ENCODE measurements at places on chromosomes 3 and 15.

DNA sequence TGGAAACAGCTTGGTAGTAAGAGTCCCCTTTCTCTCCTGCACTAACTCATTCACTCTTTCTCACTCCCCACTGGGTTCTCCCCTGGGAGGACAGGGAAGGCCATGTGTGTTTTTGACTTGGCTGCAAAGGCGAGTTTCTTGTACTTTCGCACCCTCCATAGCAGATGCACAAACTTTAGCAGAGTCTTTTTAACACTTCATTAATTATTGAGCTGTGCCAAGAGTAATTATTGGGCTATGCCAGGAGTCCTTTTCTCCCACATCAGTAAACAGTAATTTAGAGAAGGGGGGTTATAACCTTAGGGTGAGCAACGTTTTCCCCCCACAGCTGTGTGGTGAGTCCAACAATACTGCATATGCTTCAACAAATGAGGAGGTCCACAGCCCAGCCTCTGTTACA lies 224.4 kb upstream of the ATP11B start:
- DNase-seq, result no peak

DNA sequence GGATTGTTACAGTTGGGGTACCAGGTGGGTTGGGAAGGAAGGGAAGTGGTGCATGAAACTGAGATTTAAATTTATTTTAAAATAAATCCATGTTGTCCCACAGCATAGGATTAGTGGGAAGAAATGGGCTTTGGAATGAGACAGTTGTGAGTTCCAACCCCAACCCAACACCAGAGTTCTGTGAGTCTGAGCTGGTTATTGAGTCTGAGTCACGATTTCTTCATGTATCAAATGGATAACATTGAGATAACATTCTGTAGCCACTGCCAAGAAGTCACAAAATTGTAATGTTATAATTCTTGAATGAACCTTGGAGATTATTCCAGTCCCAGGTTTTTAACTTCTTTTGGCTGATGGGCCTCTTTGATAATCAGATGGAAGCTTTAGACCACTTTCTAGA lies 13.7 kb downstream of the IFT122 start:
- DNase-seq, result no peak

DNA sequence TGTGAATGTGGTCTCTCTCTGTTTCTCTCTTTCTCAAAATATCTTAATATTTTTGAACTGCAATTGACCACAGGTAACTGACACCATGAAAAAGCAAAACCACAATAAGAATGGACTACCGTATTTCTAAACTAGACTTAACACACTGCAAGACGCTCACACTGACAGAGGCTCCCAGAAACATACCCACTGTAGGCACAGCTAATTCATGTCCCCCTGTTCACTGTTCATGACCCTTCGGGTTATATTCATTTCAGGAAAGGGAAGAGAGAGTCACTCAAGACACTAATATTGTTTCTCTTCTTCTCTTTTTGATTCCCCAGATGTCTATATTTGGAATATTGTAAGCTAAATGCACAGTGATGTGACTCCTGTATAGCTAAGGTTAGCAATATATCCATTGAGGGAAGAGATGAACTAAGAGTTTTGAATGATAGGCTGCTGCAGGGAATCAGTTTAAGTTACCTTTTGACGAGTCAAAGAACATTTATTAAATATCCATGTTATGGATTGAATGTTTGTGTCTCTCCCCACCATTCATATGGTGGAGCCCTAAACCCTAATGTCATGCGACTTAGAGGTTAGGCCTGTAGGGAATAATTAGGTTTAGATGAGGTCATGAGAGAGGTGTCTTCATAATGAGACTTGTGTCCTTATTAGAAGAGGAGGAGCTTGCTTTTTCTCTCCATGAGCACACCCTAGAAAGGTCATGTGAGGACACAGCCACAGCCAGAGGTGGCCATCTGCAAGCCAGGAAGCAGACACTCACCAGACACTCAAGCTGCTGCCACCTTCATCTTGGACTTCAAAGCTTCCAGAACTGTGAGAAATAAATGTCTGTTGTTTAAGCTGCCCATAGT lies 216.6 kb upstream of the GRM7 start:
- DNase-seq, result no peak

GRCh38 chr15:63718590-63719035 lies 115.1 kb downstream of the HERC1 start:
- DNase-seq, result no peak

GRCh38 chr3:30667280-30667651 lies 60.9 kb downstream of the TGFBR2 start:
- no peak for DNase-seq

DNA sequence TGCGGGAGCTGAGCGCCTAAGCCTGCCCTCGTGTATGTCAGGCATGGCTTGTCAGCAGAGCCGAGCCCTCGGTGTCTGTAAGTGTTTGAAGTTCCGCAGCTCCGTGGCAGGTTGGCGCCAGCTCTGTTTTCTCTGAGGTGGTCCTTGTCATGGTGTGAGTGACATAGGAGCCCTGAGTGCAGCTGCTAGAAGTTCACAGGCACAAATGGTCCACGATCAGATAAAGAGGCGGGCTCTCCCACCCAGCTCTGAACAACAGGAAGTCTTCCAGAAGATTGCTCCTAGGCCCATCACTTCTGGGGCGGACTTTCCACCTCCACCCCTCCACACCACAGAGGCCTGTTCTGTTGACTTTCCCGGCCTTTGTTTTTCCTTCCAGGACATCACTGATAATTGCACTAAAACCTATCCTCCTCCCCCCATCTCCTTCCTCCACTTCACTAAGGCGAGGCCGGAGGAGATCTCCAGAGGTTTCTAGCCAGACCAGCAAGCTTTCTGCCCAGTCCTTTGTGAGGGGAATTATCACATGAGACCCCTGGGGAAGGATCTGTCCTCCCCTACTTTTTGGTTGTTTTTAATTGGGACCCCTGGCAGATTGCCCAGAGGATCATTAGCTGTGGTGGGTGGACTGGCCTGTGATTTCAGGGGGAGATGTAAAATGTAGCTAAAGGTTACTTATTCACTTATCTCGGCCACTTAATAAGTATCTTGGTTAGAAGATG lies 19.9 kb downstream of the ITPR1 start:
- DNase-seq, result peak; percentile 68

GRCh38 chr3:44992555-44993470 lies 16.8 kb downstream of the EXOSC7 start:
- peak; percentile 48 for DNase-seq

DNA sequence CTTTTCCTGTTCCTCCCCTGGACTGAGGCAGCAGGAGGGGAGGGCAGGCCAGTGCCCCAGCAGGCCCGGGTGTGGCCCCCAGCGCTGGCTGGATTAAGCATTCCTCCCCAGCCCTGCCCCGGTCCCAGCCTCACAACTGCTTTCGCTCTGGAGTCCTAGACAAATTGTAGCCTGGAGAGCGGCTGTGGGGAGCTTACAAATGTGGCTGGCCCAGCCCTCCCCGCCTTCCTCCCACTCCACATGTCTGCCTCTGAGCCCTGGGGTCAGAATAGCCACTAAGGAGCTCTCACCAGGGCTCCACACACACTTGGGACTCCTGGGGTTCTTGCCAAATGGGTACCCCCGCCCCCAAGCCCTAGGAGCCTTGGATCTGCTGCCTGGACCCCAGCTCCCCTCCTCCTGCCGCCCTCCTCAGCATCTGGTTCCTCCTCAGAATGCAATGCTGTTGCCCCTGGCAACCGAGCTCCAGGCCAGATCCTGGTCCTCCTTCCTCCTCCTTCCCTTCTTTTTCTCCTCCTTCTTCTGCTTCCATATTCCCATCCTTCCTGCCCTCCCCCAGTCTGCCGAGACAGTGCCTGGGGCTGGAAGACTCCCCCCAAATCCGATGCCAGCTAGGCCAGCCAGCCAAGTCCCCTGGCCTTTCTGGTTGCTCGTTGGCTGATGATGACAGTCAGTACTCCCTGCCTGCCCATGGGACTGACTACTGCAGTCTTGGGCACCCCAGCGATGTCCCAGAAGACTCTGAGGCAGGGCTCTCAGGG lies 91.1 kb downstream of the LINGO1 start:
- DNase-seq, result no peak

GRCh38 chr3:9690451-9691450 lies 12.9 kb upstream of the CPNE9 start:
- no peak for DNase-seq

DNA sequence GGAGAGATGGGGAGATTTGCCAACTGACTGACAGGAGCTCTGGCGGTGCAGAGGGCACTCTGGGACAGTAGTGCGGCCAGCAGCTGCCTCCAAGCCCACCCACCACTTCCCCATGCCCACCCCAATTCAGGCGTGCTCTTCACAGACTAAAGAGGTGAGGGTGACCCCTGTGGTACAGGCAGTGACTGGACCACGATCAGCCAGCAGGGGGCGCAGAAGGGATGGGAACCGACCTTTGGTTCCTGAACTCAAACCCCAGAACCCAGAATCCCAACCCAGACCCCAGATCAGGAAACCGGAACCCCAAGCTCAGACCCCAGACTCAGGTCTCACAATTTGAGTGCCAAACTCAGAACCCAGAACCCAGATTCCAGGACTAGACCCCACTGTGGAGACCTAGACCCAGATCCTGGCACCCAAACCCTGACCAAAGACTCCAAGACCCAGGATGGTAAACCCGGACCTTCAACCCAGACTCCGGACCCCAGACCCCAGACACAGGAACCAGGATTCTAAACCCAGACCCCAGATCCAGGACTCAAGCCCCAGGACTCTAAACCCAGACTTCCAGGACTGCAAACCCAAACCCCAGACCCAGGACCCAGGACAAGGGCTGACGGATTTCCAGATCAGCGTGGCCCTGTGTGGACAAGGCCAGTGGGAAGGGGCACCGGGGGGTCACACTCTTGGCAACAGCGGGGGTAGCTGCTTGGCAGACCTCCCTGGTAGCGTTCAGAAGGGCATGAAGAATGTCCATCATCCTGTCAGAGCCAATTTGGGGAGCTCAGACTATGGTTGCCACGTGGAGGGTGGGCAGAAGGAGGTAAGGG lies 3.7 kb upstream of the MYL3 start:
- DNase-seq, result peak; percentile 94

DNA sequence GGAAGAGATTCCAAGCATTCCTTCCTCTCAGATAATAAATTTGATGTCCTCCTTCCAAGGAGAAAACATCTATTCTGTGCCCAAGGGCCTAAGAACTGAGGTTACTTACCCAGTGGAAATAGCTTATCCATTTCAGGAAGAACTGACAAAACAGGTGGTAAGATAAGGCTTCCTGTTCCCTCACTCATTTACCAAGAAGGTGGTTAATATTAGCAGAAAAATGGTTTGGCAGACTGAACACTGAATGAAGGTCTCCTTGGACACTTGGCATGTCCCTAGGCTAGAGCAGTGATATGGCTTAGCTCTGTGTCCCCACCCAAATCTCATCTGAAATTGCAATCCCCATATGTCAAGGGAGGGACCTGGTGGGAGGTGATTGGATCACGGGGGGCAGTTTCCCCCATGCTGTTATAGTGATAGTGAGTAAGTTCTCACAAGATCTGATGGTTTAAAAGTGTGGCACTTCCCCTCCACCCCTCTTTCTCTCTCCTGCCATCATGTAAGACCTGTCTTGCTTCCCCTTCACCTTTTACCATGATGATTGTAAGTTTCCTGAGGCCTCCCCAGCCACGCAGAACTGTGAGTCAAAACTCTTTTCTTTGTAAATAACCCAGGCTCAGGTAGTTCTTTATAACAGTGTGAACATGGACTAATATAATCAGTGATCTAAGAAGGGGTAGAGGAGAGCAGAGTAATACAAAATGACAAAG lies 127.4 kb downstream of the ST8SIA2 start:
- DNase-seq, result no peak

GRCh38 chr3:56762718-56763117 lies 39.0 kb downstream of the ARHGEF3 start:
- DNase-seq, result no peak

DNA sequence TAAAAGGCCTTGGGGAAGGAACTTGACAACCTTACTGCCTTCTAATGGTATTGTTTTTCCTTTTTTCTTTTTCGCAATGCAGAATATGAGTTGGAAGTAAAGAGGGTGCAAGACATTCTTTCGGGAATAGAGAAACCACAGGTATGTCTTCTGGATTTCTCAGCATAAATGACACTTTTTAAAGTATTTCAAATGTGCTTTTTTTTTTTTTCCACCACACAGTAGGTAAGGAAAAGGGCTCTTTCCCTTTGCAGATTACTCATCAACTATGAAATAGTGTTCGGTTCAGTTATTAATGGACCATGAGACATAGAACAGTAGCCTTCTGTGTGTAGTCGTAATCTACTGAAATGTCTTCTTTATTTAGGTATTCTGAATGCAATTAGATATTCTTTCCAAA lies 162.4 kb downstream of the GHSR start:
- no peak for DNase-seq

- DNase-seq, result no peak
These were observed 104.5 kb downstream of the ZMAT3 start for GRCh38 chr3:178967177-178967532.

All from nephron progenitor cell (in vitro differentiated cells).